ENCODE measurements at places on chromosomes 3 and 15.

DNA sequence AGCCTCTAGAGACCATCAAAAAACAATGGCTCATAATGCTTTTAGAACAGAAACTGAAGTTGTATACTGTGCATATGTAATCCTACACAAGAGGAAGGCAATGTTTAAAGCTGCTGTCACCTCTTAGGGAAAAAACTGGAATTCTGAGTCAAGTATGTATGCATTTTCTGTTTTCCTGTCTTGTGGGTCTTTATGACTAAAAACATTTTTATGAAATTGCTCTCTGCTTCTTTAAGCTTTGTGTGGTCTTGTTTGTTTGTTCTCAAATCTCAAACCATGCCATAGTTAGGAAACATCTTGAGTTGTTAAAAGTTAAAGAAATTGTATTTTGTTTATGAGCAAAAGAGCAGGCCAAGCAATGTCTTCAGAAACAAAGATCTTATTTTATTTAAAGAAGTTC, 80.9 kb upstream of the SOX2 start:
- DNase-seq = no peak

- no peak for DNase-seq
Measured at GRCh38 chr3:120678984-120679383, 3.1 kb downstream of the HGD start.

DNA sequence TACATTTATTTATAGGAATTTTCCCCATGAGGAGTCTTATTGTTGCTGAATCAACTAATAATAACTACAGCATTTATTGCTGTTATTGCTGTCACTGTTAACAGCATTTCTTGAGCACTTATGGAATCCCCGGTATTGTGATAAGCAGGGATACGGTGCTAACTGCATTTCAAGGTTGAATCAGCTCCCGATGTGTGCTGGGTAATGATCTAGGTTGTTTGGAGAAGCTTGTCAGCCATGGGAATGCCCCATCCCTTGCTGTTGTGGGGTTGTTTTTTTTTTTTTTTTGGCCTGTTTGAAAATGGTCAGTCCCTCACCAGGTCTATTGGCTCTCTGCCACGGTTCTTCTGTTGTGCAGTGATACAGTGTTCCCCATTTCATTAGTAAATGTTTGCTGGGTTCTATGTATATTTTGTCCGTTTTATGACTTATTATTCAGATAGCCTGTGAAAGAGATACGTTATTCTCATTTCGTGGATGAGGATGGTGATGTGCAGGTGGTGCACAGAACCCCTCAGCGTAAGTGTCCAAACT, 48.5 kb downstream of the MED12L start:
- no peak for DNase-seq

DNA sequence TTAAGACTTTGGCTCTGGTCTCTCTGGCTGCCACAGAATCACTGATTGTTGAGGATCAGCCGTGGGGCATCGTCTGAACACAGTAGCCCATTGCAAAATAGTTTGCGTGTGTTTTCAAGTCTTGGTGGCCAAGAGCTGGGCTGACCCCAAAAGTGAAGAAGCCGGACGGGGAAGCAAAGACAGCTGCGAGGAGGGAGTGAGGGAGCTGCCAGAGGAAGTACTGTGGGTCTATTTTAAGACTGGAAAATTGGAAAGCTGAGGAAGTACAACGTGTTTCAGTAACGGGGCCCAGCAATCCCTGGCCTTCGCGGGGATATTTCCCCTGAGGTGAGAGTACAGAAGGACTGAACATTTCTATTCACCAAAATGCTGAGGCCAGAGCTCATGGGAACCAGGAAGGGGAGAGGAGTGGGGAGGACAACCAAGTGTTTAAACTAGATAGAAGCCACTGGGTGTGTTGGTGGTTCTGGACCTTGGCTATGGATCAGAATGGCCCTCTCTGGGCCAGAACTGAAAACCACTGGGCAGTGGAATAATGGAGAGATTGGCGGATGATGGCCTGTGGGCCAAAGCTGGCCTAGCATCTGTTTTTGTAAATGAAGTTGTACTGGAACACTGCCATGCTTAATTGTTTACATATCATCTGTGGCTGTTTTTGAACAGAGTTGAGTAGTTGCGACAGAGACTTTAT, 34.1 kb upstream of the LIMD1 start:
- DNase-seq = no peak

GRCh38 chr3:32237670-32238452, 619 bp upstream of the CMTM8 start:
- no peak for DNase-seq

DNA sequence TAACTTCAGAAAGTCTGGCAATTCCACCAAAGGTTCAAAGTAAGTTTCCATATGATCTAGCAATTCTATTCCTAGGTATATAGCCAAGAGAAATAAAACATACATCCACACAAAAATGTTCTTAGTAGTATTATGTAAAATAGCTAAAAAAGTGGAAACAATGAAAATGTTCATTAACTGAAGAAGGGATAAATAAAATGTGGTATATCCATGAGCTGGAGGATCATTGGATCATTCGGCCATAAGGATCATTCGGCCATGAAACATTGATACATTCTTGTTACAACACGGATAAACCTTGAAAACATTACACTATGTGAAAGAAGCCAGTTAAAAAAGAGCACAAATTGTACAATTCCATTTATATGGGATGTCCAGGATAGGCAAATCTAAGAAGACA, 2.4 kb downstream of the KPNA4 start:
- DNase-seq = no peak

DNA sequence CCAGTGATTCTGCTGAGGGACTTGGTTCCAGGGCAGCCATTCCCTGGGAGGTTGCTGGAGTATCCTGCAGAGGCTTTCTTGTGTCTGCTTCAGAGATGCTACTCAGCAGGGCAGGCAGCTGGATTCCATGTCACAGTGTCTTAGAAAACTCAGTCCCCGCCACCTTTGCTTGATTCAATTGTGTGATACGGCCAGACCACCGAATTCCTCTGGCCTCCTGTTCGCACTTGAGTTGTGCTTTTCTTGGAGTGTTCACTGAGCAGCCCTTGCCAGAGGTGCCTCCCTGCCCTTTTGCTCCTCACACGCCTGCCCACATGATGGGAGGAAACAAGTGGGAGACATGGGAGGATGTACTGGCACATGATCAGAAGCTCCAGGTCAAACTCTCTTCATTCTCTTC, 19.6 kb upstream of the SHC4 start:
- no peak for DNase-seq

Data from H54 (cell line).